ENCODE measurements at places on chromosomes 3 and 15. TPM values are rescaled to one million over a fixed set of nuclear protein-coding genes. Genes with fewer than 3 reads are reported as not detected.

DNA sequence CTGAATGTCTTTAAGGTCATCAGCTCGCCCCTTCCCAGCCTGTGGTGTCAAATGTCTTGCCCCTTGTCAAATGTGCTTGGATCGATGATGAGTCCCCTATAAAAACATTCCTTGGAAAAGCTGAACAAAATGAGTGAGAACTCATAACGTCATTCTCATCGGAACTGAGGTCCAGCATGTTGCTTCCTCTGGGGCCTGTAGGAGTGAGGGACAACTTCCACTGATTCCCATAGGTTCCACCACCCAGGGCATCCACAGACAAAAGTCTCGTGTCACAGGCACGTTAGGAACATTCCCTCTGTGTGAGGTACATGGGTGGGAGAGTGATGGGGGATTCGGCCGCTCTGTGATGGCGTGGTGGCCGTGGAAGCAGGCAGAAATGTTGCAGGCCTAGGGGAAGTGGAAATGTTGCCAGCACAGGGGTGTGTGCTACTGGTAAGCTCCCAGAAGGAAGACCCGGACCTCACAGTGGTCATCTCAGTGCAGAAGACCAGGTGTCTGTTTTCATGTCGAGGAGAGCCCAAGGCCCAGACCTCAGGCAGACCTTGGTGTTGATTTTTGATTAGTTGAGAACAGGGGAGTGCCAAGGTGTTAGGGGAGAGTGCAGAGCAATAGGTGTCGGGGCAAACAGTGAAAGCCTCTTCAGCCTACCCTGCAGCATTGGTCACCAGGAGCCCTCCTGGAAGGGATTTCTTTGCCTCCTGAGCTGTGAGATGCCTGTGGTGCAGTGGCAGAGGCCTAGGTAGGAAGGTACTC, 96.8 kb downstream of the SNRPN start:
- DNase-seq, result no peak

DNA sequence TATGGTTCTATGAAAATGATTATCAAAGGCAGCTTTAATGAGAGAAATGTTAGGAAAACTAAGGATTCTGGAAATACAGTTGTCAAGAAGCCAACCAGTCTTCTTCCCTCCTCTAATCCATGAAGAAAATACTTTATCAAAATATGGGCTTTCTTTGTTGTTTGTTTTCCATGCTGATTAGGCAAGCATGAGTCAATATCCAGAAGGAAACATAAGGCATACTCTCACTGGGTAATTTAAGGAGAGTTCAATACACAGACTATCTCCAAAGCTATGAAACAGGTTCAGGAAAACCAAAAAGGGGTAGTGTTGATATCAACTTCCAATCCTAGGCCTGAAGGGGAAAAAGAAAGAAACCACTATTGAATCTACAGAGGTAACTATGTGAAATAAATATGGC, 68.7 kb upstream of the CMC1 start:
- no peak for DNase-seq

DNA sequence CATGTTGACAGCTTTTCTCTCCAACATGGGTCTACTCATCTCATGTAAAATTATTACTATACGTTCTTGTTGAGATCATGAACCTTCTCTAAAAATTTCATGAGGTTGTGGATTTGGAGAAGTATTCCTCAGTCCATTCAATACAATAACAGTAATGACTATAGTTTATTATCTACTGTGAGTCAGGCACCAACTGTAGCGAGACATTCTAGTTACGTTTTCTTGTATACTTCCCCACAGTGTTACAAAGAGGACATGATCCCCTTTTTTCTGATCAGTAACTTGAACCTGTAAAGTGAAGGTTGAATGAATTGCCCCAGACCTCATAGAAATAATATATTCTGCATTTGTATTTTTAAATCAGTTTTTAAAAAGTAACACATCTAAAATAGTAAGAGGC, 76.4 kb downstream of the AKAP13 start:
- DNase-seq, result no peak

- DNase-seq, result no peak
These were observed 323.3 kb upstream of the C2CD4B start for GRCh38 chr15:62488387-62488786.

DNA sequence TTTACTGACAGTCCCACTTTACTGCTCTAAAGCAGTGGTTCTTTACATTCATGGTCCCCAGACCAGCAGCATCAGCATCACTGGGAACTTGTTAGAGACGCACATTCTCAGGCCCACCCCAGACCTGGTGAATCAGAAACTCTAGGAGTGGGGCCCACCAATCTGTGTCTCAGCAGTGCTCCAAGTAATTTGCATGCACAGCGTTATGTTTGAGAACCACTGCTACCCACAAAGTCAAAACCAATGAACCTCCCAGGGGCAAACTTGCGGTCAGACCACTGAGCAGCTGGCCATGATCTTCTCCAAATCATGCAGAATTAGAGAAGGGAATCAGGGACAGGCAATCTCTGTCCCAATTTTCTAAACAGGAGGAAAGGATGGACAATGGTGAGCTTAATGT, 58.5 kb downstream of the ST8SIA2 start:
- DNase-seq, result no peak

The SPESP1 gene
- 6.3 TPM for polyA plus RNA-seq

The MYZAP gene
- polyA plus RNA-seq, result 8.4 TPM

DNA sequence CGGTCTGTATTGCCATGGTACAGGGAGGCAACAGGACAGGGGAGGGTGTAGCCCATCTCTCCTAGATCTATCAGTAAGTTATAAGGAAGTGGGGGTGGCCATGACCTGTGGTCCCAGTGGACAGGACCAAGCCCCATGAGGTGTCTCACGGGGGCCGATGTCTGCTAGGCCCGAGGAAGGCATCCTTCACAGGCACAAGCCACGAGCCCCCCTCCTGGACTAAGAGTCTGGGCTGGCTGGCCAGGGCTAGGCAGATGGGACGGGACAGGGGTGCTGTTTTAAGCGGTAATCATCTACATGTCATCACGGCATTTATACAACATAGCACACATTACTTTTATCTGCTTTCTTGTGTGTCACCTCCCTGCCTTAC, 2.6 kb upstream of the TBC1D2B start:
- DNase-seq, result no peak

The CISH gene
- polyA plus RNA-seq, result 40.4 TPM

The SHF gene
- polyA plus RNA-seq, result 14.7 TPM

DNA sequence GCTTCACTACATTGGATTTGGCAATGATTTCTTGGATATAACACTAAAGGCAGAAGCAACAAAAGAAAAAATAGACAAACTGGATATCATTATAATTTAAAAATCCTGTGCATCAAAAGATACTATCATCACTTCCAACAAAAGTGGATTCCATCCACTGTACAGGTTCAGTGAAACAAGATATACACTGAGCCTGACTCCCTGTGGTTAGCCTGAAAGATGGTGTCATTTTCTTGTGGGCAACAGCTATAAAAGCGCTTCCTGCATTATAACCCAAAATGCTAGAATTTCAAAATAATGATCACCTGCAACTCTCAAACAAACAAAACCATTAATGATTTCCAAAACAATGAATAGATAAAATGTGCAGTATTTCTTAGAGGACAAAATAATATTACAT, 39.6 kb upstream of the TBC1D23 start:
- no peak for DNase-seq

DNA sequence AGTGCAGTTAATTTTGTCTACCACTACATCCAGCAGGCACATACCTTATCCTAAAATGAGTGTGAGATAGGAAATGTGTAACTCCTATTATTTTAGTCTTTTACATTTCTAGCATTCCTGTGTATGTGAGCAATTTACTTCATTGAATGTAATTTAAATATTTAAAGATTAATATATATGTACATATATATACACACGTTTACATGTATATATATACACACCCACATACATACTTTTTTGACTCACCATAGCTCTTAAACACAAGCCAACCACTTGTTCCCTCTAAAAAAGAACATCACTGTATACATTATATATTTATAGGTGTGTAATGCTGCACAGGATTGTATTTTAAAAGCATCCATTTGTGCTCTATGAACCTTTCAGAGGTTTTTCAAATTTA, 425.6 kb upstream of the NECTIN3 start:
- no peak for DNase-seq

The SLC28A1 gene
- polyA plus RNA-seq, result 7.5 TPM

The FETUB gene
- not detected for polyA plus RNA-seq
